HS-27A (cell line): ENCODE measurements at places on chromosomes 6 and 20.

- DNase-seq: no peak
Measured at GRCh38 chr6:158963020-158963808, 36.8 kb downstream of the RSPH3 start.

- DNase-seq: no peak
Measured at GRCh38 chr6:165662041-165662748, 846 bp downstream of the PDE10A start.

GRCh38 chr20:36658300-36658699 lies 12.3 kb upstream of the SLA2 start:
- no peak for DNase-seq

- no peak for DNase-seq
Measured at GRCh38 chr6:164022632-164023031, 608.1 kb downstream of the QKI start.

DNA sequence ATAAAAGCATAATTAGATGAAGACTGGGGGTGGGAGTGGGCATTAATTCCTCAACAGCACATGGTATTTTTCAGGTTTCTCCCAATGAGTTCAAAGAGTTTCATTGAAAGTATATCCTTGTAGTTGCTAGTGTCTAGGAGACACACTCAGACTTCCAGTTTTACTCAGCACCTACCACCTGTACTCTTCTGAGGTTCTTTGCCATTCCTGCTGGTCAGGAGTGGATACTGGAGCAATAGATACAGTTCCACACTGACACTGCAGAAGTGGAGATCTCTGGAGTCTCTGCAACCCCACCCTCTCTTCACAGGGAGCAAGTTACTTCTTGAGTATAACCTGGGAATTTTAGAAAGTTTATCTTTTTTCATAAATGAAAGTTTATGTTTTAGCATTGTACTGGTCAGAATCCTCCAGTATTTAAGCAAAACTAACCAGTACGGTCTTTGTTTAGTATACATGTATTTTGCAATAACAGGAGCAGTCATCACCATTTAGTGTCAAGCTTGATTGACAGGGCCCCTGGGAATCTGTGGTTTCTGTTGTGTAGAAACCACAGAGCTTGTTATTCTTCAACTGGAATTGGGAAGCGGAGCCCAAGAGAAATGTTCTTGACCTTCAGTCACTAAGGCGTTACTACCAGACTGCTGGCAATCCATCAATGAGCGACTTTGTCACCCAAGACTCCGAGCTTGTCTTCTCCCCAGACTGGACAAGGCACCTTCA lies 148.1 kb downstream of the ZDHHC14 start:
- no peak for DNase-seq

DNA sequence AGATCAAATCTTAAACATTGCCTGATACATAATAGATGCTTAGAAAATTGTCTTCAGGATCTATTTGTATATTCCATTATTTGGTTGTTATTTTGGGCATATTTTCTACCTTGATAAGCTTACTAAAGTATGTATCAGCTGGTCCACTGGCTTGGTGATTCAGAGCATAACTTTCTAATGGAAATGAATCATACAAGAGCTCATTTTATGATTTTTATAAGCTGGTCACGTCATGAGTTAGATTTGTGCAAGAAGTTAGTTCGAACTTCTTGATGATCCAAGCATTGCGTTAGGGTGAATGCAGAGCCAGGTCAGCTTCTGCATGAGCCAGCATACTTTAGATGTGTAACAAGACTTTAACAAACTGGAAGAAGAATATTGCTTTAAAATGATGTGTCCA lies 144.5 kb upstream of the FLRT3 start:
- peak; percentile 72 for DNase-seq

DNA sequence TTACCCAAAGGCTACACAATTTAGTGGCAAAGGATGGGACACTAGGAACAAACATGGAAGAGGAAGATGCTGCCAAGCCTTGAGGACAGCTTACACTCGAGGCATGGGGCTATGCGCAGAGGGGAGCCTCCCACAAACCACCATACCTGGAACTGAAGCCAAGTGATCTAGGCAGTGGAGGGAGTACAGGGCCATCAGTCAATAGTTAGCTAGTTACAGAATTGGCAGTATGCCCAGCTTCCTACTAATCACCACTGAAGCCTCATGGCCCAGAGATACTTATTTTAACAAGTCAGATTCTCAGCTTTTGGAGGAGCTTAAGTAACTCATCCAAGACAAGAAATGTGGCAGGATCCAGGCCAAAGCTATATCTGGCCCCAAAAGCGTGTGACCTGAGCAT lies 226.6 kb upstream of the MOCS1 start:
- no peak for DNase-seq

- DNase-seq: no peak
Measured at GRCh38 chr6:105991561-105992314, 94.4 kb upstream of the PRDM1 start.

DNA sequence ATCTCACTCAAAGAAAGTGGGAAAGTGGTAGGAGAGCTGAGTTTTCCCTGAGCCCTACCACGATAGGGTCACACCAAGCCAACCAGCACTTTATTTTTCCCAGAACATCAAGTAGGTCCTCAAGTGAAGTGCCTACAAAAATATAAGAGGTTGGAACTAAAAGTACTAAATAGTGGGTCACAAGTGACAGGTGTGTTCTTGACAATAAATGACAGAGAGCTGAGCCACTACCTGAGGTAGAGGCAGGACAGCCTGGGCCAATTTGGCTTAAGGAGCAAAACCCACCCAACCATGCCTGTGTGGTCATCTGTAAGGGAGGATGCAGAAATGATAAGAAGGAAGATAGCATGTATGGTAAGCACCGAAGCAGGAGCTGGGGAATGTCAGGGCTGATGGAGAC lies 154.8 kb upstream of the SSTR4 start:
- DNase-seq: no peak

DNA sequence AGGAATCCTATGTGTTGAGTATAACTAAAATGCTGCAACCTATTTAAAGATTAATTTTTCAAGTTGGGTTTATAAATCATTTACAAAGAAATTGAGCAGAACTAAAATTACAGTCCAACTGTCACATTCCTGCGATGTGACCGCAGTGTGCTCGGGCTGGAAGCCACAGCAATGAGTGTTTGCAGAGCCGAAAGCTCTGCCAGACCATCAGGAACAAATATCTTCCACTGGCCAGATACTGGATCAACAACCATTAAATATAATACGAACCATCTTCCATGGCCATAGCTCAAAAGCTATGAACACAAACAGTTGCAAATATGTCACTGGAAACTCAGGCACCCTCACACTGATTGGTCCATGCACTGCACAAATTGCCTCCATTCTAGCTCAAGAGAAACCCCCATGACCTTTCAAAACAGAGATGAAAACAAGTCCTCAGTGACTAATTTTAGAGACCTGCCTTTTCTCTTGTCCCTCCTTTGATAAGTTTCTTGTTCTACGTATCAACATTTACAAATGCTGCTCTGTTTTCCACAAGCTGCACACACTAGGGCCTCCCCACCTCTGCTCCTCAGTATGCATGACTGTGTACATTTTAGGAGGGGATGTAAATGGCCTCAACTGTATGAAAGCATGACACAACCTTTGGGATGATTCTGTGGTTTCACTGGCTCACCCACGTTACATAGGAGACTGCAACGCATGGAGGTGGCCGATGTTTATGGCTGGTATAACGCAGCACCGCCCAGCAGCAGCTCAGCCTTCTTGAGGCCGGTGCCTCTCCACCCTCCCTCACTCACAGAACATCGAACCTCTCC lies 171.7 kb downstream of the WDR27 start:
- DNase-seq: peak; percentile 59

- no peak for DNase-seq
Measured at GRCh38 chr6:43445576-43445975, 9.8 kb downstream of the DLK2 start.

GRCh38 chr6:6801005-6801335 lies 212.4 kb downstream of the LY86 start:
- no peak for DNase-seq

DNA sequence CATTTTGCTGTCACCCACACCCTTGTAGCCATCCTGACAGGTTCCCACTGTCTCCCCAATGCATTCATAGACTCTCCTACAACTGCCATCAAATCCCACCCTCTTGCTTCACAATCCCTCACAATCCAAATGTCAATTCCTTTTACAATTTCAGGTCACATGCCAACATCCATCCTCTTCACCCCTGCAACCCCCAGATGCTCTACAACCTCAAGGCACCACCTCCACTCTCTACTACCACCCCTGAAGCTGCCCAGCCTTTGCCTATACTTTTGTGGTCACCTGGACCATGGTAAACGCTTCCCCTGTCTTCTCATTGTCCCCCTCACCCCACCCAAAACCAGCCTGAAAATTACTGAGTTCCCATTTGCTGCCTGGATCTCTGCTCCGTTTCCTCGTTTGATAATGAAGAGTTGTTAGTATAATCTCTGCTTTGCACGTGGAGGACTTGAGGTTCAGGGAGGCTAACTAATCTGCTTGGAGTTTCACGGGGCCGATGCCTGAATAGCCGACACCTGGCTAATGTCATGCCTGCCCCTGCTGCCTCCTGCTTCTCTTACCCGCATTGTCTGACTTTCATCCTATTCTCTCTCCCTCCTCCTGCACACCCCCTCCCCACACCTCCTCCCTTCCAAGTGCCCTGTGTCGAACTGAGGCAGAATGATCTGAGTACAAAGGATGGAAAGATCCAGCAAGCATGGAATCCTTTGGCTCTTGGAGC lies 82.4 kb upstream of the TOX2 start:
- no peak for DNase-seq

GRCh38 chr20:57773059-57773815 lies 63.4 kb upstream of the PMEPA1 start:
- DNase-seq: no peak

GRCh38 chr6:139497345-139497961 lies 123.0 kb upstream of the CITED2 start:
- no peak for DNase-seq

- DNase-seq: no peak
Measured at GRCh38 chr6:25842526-25842925, 10.7 kb upstream of the SLC17A1 start.

GRCh38 chr20:57930351-57930750 lies 220.5 kb upstream of the PMEPA1 start:
- no peak for DNase-seq

- no peak for DNase-seq
Measured at GRCh38 chr6:44671333-44671732, 283.8 kb downstream of the CDC5L start.

- DNase-seq: no peak
Measured at GRCh38 chr6:3527651-3527977, 70.8 kb upstream of the SLC22A23 start.

GRCh38 chr6:10725044-10725443 lies 2.2 kb downstream of the TMEM14C start:
- no peak for DNase-seq

GRCh38 chr6:118705544-118706491 lies 54.4 kb upstream of the CEP85L start:
- peak; percentile 73 for DNase-seq

DNA sequence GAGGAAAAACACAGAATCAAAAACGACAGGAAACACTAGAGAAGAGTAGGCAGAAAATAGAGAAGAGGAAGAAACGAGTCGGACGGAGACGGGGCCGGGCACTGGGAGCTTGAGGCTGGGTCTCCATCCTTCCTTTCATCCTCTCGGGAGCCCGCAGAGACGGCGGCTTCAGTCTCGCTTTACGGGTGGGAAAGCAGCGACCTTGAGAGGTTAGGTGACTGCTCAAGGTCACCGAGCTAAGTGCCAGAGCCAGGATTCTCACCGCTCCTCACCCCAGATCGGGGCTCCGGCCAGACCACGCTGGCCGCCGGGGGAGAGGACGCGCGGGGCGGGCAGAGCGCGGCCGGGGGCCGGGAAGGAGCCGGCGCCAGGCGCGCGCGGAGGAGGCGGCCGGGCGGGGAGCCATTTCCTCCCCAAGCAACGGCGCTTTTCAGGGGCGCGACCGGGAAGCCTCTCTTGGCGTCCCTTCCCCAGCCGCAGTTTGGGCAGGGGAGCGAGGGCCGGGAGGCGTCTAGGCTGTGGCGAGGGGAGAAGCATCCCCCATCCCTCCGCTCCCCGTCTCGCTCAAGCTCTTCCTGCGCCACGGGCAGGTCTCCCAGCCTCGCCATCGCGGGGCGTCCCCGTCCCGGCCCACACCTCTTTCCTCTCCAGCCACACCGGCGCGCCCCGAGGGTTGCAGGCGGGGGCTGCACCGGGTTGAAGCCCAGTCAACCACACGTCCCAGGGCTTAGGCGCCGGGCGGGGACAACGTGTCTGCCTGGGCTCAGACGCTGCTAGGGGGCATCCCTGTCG lies 24.1 kb upstream of the MAP3K7 start:
- DNase-seq: no peak

DNA sequence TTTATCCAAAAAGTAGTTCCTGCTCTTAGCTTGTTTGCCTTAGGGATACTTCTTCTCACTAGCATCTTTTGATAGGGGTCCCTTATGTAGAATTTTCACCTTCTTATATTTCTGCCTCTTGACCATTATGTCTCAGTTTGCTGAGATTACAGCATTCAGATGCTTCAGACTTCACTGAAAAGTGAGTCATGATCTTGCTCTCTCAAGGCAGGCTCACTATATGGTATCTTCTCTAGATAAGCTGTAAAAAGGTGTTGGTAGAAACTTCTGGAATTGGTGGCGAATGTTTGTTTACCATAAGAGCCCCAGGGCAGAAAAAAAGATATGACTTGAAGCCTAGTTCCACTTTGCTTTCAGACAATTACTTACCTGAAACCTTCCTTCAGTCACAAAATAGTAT lies 19.7 kb downstream of the GTPBP2 start:
- DNase-seq: no peak

- DNase-seq: no peak
Measured at GRCh38 chr20:955111-955510, 39.0 kb upstream of the ANGPT4 start.

GRCh38 chr6:157760589-157761330 lies 62.3 kb upstream of the SNX9 start:
- peak; percentile 63 for DNase-seq

GRCh38 chr20:2599288-2600006 lies 53.0 kb upstream of the NOP56 start:
- no peak for DNase-seq

- DNase-seq: no peak
Measured at GRCh38 chr6:78615430-78615904, 251.9 kb upstream of the IRAK1BP1 start.

DNA sequence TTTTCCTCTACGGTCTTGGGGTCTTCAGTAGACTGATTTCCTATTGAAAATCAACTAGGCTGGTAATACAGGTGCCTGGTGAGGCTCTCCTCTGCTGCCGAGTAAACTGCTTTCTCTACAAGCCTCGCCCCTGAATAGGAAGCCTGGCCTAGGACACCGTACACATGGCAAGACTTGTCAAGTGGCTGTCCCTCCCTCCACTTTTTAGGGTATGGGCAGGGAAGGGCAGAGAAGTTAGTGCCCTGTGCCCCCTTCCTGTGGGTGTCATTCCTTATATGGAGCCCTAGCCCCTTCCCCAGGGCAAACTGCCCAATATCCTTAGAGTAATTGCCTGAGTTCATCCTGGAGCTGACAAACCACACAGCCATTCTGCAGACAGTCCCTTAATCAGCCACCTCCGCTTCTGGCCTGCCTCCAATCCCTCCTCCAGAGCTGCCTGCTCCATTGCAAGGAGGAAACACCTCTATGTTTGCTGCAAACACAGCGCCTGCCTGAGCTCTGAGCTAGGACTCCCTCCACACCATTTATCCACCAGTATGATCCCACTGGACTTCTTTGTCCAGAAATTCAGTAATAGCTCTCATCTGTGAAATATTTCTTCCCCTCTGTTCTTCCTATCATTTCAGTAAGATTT lies 93.1 kb downstream of the CHD6 start:
- DNase-seq: no peak
